Stimulated activated CD4-positive, alpha-beta T cell treated with anti-CD3 and anti-CD28 coated beads, Interleukin-4, amount 100 ng/mL, for 1 hour (primary cell): ENCODE measurements at places on chromosomes 4 and X.

DNA sequence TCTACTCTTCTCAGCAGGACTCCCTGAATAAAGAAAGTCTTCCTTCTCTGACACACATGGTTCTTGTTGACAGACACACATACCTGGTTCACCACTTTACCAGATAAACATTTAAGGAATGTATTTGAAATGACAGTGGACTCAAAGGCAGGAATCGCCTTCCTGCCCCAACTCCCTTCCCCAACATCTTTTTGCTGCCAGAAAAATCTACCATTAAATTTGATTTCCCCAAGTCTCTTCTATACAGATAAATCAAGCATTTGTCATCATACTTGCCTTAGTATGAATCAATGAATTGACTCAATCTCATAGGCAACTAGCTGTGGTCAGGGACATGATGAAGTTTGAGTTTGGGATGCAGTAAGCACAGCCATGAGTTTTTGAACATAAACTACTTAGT lies 23.3 kb upstream of the ANXA5 start:
- DNase-seq, result no peak

GRCh38 chrX:155027509-155028066 lies 944 bp downstream of the FUNDC2 start:
- no peak for DNase-seq

DNA sequence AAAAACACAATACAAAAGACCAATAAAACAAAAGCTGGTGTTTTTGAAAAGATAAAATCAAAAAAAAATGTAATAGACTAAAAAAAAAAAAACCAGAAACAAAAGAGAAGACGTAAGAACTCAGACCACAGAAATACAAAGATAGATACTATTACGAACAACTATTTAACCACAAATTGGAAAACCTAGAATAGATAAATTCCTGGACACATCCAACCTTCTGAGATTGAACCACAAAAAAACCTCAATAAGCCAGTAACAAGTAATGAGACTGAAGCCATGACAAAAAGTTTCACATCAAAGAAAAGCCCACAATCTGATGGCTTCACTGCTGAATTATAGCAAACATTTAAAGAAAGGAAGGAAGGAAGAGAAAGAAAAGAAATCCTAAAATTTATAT lies 16.2 kb downstream of the RCHY1 start:
- DNase-seq, result no peak

- no peak for DNase-seq
These were observed 63.4 kb downstream of the GRXCR1 start for GRCh38 chr4:42955746-42956505.

GRCh38 chr4:37533286-37534033 lies 152.7 kb downstream of the RELL1 start:
- DNase-seq, result no peak

- DNase-seq, result no peak
These were observed 19.9 kb upstream of the TRIM61 start for GRCh38 chr4:164997324-164997723.

DNA sequence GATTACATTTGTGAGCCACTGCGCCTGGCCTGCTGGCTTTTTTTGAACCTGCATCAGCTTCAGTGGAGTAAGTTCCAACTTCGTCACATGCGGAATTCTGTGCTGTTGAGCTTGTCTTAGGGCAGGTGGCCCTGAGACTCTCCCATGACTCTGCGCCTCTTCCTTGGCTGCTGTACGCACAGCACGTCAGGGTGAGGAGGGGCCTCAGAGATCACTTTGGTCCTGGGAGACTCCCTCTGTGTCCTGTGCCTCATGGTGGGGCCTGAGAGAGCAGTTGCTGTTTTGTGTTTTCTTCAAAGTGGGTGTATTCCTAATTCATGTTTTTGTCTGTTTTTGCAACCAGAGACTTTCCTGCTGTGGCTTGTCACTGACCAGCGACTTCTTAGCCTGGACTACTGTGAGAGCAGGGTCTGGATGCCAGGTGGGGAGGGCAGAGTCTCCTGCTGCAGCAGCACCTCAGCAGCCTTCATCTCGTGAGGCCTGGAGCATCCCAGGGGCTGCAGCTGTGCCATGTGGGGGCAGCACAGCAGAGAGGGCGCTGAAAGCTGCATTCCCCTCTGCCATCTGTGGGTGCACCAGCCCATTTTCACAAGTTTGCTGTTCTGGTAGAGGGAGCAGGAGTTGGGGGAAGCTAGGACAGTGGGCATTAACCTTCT lies 107.8 kb downstream of the TNIP2 start:
- no peak for DNase-seq

GRCh38 chrX:134254511-134254910 lies 17.5 kb downstream of the CCDC160 start:
- no peak for DNase-seq

DNA sequence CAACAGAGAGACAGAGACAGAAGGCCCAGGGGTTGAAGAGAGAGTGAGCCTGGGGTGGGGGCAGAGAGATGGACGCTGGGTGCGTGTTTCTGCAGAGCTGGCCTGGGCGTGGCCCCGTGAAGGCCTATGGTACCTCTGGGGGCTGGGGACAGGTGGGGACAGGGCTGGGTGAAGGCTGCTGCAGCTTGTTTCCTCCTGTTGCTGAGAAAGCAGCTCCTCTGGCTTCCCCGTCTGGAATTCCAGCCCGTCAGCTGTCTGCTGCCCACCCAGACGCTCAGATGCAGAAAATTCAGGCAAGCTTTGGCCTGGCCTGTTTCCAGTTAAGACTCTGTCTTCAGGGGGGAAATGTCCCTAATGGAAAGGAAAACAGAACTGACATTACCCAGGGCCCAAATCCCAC lies 76.8 kb upstream of the PSAPL1 start:
- DNase-seq, result no peak

DNA sequence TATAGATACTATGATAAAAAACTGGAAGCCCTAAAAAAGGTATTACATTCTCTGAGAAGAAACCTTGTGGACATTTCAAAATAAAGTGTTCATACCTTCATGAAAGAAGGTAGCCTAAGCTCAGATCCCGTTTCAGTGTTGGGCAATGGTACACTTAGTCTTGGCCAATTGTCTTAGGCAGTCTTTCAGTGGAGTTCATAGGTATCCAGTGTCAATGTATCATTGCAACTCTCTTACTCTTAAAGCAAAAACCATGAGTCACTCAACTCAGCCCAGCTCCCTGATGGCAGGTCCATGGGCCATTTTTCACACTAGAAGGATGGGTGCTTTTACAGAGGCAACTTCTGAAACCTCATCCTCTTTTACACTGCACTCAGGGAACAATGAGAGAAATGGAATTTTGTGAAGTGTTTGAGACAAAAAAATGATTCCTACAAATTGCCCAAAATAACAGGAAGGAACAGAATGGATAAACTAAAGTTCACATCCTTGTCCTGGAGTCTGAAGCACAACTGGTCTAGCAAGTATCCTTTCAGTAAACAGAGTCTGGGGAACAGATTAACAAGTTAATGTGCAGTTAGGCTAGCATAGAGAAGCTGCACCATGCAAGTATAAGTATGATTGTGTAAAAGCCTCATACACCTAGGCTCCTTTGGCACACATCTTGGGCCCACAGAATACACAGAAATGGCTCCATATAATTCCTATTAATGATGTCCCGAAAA lies 7.0 kb upstream of the ZNF827 start:
- DNase-seq, result no peak

GRCh38 chr4:18138076-18138665 lies 116.6 kb upstream of the LCORL start:
- no peak for DNase-seq

GRCh38 chrX:1516596-1517104 lies 20.3 kb downstream of the P2RY8 start:
- no peak for DNase-seq

GRCh38 chrX:9566150-9566621 lies 101.3 kb downstream of the TBL1X start:
- peak; percentile 2 for DNase-seq

GRCh38 chr4:139875411-139875825 lies 209.8 kb downstream of the MGST2 start:
- DNase-seq, result no peak

DNA sequence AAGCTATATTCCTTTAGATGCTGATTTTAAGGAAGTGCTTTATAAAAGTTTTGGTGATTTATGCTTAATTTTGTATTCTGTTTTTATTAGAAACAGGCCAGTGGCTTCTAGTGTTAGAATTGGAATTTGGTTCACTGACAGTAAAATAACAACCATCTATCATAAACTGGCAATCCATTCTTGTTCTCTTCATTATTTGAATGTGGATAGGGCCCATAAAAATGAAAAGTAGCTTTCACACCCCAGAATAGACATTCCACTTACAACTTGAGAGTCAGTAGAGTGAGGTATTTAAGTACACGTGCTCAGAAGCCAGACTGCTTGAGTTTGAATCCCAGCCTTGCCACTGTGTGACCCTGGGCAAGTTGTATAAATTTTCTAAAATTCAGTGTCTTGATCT lies 232.4 kb upstream of the CTSO start:
- no peak for DNase-seq

DNA sequence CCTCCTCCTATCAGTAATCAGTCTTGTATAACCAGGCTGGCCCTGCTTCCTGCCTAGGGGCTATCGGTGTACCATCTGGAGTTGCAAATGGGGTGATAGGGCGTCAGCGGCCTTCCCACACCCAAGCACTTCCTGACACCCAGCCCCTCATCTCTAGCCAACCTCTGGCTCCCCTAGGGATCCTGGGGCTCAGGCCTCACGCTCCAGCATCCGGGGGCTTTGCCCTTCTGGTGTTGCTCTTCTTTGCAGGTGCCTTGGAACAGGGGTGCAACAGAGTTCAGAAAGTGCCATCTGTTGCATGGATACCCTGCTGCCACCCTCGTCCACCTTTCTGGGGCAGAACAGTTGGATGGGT lies 4.1 kb downstream of the IL9R start:
- no peak for DNase-seq

- no peak for DNase-seq
These were observed 148.8 kb downstream of the GATB start for GRCh38 chr4:151611960-151612359.

- no peak for DNase-seq
These were observed 82.5 kb downstream of the GATB start for GRCh38 chr4:151678048-151678872.

- DNase-seq, result no peak
These were observed 356.5 kb downstream of the PDGFC start for GRCh38 chr4:156615066-156615531.

GRCh38 chrX:17919896-17920446 lies 58.9 kb upstream of the RAI2 start:
- DNase-seq, result no peak

GRCh38 chr4:159077702-159078495 lies 25.0 kb upstream of the RAPGEF2 start:
- DNase-seq, result no peak

DNA sequence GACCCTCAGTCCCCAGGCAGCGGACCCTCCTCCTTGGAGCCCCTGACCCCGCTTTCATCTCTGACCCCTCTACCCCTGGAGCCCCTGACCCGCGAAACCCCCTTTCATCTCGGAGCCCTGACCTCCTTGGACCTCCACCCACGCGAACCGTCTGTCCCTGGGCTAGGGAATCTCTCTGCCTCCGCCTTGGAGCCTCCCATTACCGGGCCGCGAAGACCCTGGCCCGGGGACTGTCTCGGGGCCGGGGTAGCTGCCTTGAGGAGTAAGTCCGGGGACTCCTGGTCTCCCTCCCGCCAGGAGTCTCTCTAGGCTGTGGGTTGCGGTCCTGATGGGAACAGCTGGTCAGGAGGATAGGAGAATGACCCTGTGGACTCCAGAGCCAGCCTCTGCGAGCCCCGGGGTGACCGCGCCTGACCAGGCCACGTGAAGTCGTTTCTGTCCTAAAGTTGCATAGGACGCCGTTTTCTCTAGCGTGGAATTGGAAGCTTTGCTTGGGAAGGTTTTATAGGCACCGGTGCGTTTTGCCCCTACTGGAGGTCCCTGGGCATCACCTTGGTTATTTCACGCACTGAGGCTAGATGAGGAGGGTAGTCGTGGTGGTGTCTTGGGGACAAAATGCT lies 824 bp downstream of the TBC1D14 start:
- no peak for DNase-seq

DNA sequence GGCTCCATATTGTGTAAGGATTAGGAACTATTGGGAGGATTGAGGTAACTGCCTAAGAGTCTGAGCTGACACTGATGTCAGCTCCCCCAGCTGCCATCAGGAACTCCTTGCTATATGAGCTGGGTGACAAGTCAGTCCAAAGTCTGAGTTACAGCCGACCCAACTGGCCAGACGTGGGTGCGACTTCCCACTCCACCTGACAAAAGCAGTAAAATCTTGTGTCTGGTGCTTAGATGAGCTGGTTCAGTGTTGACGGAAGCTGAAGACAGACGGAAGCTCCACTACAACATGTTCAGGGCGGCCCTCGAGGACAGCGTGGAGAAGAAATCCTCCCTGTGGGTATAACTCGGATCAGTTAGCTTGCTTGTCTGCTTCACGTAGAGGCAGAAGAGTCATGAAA lies 22.8 kb upstream of the NAT8L start:
- DNase-seq, result no peak

- no peak for DNase-seq
These were observed 193.4 kb downstream of the CLCN4 start for GRCh38 chrX:10350221-10350620.

GRCh38 chr4:83961575-83961974 lies 425.7 kb downstream of the GPAT3 start:
- no peak for DNase-seq

DNA sequence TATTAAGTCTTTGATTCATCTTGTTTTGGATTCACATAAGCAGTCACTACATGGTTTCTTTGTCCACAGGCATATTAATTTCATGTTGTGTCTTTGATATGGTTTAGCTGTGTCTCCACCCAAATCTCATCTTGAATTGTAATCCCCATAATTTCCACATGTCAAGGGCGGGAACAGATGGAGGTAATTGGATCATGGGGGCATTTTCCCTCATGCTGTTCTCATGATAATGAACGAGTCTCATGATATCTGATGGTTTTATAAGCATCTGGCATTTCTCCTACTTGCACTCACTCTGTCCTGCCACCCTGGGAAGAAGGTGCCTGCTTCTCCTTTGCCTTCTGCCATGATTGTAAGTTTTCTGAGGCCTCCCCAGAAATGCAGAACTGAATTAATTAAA lies 1811.2 kb upstream of the PCDH10 start:
- DNase-seq, result no peak

GRCh38 chrX:19094654-19095053 lies 27.6 kb downstream of the ADGRG2 start:
- no peak for DNase-seq

GRCh38 chr4:145320294-145320693 lies 139.9 kb upstream of the OTUD4 start:
- DNase-seq, result no peak

GRCh38 chr4:15654593-15655222 lies 449 bp downstream of the FBXL5 start:
- DNase-seq, result peak; percentile 37
